ENCODE measurements at places on chromosomes 1 and 21. TPM values are rescaled to one million over a fixed set of nuclear protein-coding genes. Genes with fewer than 3 reads are reported as not detected.

The GPR52 gene
- 1.0 TPM for total RNA-seq

The PAPPA2 gene
- 28.5 TPM for total RNA-seq

The C1orf74 gene
- total RNA-seq, result 5.4 TPM

The B3GALT5 gene
- total RNA-seq, result not detected

The MASP2 gene
- not detected for total RNA-seq

The HSD3B2 gene
- total RNA-seq, result not detected
